ENCODE measurements at places on chromosomes 11 and 22.

DNA sequence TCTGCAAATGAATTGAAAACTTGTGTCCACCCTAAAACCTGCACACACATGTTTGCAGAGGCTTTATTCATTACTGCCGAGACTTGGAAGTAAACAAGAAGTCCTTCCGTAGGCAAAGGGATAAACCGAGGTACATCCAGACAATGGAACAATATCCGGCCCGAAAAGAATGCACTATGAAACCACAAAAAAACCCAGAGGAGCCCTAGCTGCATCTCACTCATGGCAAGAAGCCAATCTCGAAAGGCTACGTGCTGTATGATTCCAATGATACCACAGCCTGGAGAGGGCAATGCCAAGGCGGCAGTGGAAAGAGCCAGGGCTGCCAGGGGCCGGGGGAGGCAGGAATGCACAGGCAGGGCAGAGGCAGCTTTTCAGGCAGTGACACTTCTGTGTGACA is 3.2 kb upstream of the MRPL23 start:
- peak; percentile 3 for DNase-seq

DNA sequence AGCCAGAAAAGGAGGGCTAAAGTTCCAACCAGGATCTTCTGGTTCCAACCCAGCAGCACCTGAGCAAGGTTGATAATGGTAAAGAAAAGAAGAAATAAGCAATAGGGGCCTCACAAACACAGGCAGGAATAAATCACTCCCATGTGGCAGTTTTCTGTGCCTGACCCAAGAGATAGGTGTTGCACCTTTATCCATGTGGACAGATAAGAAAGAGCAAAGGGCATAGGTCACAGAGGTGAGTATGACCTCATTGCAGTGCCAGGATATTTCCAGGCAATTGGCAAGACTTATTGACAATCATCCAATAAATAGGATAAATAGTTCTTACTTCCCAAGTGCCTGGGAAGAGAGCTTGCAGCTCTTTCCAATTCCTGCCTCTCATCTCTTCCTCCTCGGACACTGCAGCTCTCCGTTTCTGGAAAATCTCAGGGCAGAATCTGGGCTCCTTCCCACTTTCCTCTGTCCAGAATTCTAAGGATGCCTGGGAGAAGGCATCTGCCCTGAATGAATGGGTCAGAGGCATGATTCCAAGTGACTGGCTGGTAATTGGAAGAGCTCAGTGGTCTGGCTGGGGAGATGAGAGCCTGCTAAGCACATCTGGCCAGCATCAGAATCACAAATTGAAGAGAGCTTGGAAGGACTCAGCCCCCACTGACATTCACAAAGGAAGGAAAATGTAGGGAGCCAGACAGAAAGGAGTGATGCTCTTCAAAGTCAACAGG is 14.5 kb upstream of the LRRC55 start:
- DNase-seq = no peak

DNA sequence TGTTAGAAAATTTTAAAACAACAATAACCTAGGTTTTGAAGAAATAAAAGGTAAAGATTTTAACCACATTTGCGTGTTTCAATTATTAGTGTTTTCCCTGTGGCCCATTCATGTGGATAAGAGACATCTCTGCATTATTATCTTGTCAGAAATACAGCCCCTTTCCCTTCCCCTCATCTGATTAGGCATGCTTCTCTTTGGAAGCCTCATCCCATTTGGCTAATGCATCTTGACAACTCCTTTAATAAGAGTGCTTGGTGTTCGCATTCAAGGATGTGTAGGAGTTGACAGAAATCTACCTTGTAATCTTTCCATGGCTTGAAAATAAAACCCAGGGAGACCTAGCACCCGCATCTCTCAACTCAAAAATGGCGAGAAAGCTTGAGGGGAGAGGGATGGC is 635.5 kb downstream of the NTM start:
- no peak for DNase-seq

DNA sequence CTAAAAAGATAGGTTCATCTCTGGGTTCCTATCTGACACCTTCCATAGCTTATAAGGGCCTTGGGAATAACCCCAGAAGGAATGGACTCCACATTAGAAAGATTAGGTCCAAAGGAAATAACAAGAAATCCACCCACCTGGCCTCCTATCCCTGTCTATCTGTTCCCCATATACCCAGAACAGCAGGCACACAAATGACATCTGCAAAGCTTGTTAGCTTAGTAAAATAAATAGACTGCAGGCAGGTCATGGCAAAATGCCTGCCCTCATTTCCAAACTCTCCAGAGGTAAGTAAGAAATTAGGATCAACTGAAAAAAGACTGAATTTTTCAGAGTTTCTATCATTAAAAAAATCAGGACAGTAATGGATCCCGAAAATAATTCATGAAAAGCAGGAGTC is 489.5 kb downstream of the DLG2 start:
- no peak for DNase-seq

DNA sequence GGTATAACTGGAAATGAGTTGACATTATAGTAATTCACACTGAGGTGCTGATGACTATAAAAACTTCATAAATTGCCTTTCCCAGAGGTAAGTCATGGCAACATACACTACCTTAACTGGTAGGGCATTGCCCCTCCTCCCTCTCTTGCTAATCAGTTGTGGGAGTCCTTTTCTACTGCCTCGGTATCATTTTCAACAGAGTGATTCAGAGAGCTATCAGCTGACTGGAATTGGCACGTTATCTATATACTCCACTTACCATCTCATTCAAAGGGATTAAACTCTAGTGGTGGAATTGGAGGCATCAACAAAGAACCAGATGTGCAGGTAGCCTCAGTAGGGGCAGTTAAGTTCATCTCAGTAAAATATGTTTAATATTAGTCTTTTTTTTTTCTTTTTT is 8.0 kb upstream of the NUP160 start:
- no peak for DNase-seq

DNA sequence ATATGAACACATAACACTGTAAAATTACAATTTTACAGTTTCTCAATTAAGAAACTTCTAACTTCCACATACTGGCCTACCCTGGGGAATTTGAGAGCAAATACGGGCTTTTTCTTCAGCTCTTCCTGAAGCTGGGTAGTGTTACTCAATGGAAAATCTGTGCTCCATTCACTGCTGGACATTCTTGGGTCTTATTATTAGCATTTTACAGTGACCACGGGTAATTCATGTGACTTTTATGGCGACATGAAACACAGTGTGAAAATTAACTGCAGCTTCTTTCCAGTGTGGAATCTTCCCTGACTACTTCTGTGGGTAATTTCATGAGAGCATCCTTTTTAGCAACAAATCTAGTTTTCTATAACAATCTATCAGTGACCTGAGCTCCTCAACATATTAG is 423.7 kb upstream of the ANO5 start:
- DNase-seq = no peak

DNA sequence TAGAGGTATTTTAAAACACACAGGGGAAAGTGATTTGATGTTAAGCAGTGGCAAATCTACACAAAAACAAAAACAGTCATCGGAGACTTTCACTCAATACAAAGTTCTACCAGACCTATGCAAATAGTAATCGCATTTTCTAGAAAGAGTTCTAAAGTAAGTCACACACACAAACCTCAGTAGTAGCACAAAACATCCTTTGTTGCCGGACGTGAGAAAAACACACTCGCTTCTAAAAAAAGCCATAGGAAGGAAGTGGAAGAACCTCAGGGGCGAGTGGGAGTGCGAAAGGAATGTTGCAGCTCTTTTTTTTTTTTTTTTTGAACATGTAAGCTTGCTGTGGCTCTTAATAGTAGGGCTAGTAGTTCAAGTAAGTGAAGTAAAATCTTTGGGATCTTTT is 88.9 kb downstream of the MAML2 start:
- no peak for DNase-seq

DNA sequence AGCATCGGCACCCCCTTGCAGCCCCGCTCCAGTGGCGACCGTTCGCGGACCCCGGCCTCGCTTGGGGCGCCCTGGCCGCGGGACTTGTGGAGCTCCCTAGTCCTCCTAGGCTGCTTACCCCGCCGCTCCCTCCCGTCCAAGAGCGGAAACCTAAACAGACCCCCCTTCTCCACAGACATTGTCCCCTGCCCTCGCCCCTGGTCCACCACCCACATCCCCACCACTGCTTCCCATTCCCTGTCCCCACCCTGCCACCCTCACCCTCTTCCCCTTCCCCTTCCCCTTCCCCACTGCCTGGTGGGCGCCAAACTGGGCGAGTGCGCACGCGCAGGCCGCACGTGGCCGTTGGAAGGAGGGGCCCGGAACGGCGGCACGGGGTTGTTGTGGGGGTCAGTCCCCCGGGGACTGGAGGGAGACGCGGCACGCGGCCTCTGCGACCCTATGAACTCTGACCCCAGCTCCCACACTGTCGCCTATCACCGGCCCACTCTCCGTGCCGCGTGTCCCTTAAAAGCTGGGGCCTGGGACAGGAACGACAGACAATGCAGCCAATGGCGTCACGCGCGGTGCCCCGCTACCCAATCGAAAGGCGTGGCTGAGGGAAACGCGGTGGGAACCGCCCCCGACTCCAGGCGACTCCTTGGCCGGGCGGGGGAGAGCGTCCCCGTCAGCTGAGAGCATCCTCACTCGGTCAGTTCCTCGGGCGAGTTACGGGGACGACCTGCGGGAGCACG is at the start of gene SNX32:
Gene SNX32, plus strand, starts transcription at position 667 of the 734 bp plus-strand sequence. CDS start 103 bp downstream, outside the sequence.
- peak; percentile 86 for DNase-seq

GRCh38 chr11:74468058-74468457 is 709 bp upstream of the KCNE3 start:
- DNase-seq = no peak

DNA sequence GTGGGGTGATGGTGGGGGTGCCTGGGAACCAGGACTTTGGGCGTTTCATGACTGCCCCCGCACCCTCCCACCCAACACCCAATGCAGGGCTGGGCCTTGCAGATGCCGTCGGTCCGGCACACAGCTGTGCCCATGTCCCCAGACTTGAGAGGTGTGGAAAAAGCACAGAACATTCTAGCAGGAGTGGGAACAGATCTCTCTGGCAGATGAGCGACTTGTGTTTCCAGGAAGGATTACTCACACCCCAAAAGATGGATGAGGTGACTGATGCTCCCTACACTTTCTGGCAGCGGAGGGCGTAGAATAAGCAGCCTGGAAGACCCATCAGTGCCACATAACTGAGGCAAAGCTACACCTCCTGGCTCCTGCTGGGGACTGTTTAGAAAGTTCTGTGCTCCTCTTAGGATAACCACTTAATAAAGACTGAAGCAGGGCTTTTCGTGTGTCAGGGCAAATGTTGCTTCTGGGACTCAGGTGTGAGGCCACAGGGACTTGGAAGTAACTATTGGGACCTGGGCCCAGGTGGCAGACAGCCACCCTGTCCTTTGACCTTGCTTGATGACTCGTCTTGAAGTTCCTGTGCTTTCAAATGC is 24.2 kb downstream of the FBLN1 start:
- no peak for DNase-seq

DNA sequence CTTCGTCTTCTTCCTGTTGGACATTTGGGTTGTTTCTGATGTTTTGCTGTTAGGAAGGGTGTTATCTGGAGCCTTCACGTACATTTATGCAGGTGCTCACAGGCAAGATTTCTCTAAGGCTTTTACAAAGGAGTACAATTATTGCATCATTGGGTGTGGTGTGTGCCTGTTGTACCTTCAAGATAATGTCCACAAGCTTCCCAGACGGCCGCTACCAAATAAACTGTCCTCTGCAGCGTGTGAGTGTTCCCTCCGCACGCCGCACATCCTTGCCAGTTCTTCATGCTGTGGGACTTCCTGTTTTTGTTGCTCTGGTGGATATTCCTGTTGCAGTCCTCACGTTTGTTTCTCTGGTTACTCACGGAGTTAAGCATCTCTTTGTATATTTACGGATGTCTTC is 133.3 kb downstream of the TBC1D22A start:
- DNase-seq = no peak

- no peak for DNase-seq
Measured at GRCh38 chr22:28188178-28188879, 269.3 kb upstream of the PITPNB start.

DNA sequence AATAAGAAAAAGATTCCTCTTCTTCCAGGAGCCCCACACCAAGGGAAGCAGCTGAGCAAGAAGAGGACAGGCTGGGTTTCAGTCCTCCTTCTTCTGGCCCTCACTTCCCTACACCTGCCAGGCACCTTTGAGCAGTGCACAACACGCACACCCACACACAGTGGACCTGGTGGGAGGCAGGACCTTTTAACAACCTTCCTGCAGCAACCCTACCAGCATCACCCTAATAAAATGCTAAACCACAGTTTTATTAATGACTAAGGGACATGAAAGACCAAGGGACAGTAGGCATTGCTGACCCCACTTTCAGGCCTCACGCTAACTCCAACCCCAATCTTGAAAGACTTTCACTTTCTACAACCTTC is 12.2 kb downstream of the ARAP1 start:
- no peak for DNase-seq

DNA sequence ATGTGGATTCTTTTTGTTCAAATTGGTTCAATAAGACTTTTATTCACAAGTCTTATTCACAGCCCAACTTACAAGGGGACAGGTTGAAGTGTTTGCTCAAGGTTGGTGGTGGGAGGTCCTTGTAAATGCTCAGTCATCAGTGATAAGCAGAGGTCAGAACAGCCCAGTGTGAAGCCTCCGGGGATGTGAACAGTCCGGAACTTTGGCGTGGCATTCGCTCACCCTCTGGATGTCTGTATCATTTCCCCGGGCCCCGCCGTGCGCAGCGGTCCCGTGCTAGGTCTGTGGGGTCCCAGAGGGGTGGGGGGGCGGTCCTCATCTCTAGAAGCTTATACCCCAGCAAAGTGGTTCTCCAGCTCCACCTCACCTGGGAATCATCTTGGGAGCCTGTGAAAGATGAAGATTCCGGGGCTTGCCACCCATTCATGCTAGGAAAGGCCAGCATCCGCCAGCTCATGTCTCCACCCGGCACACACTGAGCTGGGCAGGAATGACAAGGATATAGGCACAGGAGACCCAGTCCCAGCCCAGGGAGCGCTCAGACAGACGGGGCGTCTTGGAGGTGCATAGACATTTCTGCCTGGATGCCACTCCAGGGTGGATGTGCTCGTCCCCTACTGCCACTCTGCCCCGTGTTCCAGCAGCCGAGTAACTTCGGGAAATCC is 327.5 kb downstream of the TBC1D22A start:
- no peak for DNase-seq

GRCh38 chr11:80188076-80188627 is 747.3 kb upstream of the TENM4 start:
- DNase-seq = no peak

GRCh38 chr11:36131721-36132397 is 157.4 kb downstream of the COMMD9 start:
- no peak for DNase-seq

GRCh38 chr11:67022341-67022933 is 497 bp upstream of the SYT12 start:
- DNase-seq = no peak

- DNase-seq = no peak
Measured at GRCh38 chr11:15471048-15471894, 356.5 kb downstream of the INSC start.

DNA sequence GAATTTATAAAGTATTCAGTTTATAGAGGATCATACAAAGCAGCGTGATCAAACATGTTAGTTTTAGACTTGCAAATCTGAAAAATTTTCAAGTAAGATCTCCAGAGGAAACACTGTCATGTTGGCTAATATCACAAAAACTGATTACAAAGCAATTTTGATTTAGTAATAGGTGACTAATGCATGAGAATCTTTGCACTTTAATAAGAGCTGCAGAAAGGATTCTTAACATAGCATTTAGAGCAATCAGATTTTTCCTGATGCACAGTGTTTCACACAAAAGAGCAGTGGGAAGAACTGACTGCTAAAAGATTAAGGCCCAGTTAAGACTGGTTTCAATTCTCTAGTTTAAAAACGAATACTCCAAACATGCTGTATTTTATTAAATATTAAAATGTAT is 321.2 kb downstream of the GUCY1A2 start:
- no peak for DNase-seq
